ENCODE measurements at places on chromosomes 5 and 9.

GRCh38 chr5:124735169-124735858 lies 11.1 kb downstream of the ZNF608 start:
- peak; percentile 39 for DNase-seq

DNA sequence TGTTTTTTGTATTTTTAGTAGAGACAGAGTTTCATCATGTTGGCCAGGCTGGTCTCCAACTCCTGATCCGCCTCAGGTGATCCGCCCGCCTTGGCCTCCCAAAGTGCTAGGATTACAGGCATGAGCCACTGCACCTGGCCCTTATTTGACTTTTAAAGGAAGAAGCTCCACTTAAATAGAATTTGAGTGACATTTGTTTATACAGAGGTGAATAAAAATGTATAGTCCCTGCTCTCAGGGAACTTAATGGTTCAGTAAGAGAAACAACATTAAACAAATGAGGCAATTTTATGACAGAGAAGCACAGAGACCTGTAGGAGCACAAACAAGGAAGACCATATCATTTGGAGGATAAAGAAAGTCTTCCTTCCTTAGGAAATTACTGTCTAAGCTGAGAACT lies 65.7 kb downstream of the C9orf152 start:
- no peak for DNase-seq

DNA sequence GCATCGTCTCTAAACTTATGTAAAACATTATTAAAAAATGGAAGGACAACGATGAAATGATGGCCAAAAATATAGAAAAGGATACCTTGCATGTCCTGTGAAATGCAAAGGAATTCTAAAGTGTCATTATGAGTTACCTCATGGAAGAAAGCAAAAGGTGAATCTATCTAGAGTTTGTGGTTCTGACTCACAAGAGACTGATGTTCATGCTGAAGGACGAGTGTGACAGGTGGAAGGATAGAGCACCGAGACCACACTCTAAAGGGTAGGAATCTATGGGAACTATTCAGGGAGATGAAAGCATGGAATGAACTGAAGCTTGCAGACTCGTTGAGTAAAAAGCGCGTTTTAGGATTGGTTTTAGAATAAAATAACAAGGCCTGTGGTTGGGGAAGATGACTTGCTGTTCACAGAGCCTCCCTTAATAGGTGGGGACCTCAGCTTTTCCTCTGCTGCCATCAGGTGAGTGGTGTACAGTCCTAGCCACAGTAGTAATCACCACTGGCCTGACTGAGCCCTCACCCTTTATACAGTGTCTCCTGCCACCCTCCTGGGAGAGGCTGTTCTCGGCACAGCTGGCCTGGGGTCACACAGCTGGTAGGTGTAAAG lies 11.2 kb downstream of the TENT4A start:
- no peak for DNase-seq

DNA sequence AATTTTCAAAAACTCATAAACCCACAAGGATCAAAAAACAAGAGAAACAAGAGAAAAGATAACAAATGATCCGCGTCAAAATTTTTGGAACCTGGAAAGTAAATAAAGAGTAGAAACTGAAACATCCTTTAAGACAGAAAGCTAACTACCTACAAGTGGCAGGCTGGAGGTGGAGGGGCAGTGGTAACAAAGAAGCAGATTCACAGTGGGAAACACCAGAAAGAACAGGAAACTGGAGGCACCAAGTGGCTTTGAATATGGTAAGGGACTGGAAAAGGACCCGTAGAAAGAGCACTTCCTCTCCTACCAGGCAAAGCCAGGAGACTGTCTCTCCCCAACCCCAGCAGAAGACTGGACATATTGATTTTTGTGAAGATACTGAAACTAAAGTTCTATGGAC lies 100.6 kb upstream of the TARS1 start:
- DNase-seq = no peak

DNA sequence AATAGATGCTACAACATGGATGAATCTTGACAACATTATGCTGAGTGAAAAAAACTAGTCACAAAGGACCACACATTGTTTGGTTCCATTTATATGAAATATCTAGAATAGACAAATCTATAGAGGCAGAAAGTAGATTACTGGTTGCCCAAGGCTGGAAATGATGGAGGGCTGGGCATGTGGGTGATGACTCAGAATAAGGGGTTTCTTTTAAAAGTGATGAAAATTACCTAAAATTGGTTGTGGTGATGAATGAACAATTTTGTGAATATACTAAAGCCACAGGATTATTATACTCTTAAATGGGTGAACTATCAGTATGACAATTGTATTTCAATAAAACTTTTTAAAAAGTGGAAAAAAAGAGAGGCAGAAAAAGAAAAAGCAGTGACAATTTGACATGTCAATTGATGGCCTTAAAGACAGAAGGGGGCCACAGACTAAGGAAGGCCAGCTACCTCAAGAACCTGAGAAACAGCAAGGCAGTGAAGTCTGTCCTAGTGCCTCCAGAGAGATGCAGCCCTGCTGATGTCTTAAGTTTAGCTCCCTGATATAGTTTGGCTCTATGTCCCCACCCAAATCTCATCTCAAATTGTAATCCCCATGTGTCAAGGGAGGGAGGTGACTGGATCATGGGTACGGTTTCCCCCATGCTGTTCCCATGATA lies 182.7 kb downstream of the PIK3R1 start:
- no peak for DNase-seq

GRCh38 chr9:114336699-114337395 lies 7.2 kb downstream of the ORM2 start:
- no peak for DNase-seq

DNA sequence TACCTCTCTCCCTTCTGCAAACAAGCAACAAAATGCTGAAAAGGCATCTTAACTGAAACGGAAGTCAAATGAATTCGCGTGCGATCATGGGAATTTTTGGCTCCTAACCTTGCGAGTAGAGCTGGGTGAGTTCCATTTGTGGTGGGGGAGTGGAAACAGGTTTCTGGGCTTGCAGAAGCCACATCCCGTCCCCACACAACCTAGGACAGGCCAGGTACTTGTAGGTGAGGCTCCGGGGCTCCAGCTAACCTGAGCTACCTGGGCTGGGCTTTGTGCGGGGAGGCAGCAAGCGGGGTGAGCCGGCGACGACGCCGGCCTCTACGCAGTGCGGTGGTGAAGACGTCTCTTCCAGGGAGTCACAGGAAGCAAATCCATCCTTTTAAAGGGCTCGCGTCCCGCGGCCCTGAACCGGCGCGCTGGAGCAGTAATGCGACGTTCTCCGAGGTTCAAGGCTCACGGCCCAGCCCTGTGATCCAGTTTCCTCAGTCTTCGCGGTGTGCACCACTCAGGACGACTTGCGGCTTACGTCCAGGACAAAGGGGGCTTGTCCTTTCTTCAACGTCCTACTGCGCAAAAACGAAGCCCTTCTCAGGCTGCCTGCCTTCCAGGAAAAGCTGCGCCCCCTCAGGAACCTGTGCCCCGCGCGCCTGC lies 567 bp upstream of the SPIN1 start:
- DNase-seq = peak; percentile 66

DNA sequence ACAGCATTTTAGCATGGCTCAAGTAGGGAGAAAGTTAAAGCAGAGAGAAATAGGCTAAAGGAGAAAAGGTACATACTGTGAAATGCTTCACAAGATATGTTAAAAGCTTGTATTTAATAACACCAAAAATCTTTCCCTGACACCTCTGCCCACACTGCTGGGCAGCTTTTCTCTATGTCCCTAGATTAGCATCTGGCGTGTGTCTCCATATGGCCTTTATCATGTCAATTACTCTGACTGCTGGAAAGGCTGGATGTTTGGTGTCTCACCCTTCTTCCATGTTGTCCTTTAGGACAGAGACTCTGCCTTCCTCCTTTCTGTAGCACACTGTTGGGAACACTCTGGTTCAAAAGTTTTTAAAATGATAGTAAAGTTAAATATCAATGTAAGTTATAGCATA lies 122.5 kb downstream of the OXCT1 start:
- peak; percentile 10 for DNase-seq

- no peak for DNase-seq
These were observed 23.4 kb upstream of the BARX1 start for GRCh38 chr9:93978551-93978950.

GRCh38 chr9:96344458-96345180 lies 38.9 kb downstream of the SLC35D2 start:
- DNase-seq = peak; percentile 28

- no peak for DNase-seq
These were observed 7.5 kb upstream of the CMBL start for GRCh38 chr5:10315201-10315600.

DNA sequence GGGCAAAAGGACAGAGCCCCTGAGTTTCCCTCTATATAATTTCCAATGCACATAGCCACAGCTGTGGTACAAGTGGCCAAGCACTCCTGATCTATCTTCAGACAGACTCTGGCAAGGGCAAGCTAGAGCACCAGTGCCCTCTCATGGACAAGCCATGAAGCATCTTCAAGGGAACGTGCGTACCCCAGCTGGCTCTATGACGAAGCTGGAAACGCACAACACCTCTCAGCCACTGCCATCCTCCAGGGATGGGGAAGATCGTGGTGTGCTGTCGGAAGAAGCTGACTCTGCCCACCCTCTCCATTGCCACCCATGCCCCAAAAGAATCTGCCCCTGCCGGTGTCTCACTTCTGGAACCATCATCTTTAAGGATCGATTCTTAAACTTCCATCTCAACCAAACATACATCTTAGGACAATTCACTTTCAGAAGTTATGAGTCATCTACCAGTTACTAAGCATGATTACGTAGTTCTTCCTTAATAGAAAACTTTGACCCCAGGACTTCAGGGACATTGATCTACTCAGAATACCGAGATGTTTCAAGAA lies 482.9 kb downstream of the AGTPBP1 start:
- peak; percentile 70 for DNase-seq

DNA sequence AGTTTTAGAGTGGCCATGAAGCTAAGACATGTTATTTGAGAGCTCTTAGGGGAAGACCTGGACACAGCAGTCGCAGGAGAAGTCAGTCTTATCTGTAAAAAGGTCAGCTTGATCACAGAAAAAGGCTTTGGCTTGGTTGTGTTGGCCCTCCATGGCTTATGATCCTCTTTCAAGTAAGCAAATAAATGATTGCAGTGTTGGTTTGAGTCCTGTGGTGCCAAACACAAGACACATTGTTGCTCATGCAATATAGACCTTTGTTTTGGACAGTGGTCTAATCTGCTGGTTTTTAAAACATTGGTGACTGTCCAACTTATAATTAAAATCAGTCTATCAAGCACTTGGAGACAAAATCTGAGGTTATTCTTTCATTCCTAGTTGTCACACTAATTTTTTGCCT lies 54.0 kb downstream of the DOCK8 start:
- DNase-seq = no peak

- no peak for DNase-seq
These were observed 62.1 kb upstream of the CTXN3 start for GRCh38 chr5:127586811-127587210.

DNA sequence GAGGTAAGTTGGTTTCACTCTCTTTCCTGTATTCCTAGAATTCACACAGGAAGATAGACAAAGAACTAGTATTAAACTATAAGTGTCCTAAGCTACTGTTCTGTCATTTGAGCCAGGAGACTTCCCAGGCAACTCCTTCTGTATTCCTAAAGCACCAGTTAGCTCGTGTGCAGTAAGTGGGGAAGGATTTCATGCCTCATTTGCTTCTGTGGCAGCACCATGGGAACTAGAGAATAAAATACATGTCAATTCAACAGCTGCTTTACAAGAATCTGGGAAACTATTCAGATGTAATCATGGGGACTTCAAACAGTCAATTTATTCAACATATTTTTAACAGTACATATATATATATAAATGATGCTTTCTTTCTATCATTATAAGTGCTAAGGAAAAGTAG lies 762.3 kb downstream of the PRELID2 start:
- no peak for DNase-seq

DNA sequence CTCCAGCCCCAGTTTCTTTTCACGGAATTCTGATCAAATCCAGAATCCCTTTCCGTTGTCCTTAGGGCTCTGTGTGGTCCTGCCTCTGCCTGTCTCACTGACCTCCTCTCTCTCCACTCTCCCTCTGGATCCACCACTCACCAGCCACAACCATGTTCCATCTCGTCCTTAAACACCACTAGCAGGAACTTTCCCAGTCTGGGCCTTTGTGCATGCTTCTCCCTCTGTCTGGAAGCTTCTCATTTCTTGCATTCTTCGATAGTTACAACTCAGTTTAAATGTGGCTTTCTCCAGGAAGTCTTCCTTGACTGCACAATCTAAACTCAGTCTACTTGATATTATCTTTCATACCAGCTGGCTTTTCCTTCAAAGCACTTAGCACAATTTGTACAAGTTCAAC lies 117.7 kb upstream of the MSX2 start:
- no peak for DNase-seq

DNA sequence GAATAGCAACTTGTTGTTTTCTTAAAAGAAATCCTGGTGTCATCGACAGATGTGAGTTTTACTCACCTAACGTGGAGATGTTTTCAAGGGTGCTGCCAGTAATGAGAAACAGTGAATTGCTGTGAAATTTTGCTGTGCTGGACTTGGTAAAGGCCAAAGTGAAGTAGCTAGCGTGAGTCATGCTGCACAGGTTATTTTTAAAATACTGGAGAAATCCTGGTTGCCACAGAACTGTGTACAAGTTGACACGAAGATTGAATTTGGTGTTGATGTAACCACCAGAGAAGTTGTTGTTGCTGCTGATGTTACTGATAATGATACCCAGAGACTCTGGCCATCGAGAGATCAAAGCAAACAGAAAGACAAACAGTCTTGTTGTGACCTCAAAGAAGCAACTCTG lies 187.9 kb upstream of the NFIL3 start:
- DNase-seq = no peak

GRCh38 chr9:125156551-125156950 lies 13.2 kb upstream of the SCAI start:
- no peak for DNase-seq

DNA sequence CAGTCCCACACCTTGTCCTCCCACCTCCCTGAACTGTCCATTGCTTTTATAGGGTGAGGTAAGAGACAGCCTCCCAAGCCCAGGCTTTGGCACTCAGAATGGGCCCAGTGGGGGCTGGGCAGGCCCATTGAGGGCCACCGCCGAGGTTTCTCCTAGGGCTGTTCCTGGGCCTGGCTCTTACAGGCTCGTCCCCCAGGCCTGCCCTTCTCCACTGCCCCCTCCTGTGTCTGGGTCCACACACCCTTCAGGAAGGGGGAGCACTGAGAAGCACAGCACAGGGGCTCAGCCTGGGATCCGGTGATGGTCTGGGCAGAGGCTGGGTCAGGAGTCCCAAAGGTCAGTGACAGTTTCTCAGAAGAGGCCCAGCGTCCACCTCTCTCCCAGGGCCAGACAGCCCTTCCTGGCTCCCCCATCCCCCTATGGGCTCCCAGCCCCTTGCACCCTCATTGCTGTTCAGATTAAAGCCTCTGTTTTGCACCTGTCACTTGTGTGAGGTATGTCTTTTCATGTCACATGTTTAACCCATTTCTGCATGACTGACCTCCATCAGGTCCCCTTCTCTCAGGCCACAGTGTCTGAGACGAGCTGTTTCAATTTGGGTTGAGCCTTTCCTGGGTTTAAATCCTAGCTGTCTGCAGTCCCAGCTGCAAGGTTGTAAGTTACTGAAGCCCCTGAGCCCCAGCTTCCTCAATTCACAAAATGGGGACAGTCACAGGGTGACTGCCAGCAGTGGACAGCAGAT lies 29.4 kb downstream of the IER5L start:
- DNase-seq = no peak
